ENCODE measurements at places on chromosomes 12 and 14. TPM values are rescaled to one million over a fixed set of nuclear protein-coding genes. Genes with fewer than 3 reads are reported as not detected.

GRCh38 chr12:51822956-51823355 lies 25.6 kb downstream of the FIGNL2 start:
- no peak for DNase-seq

The BATF gene
- total RNA-seq: not detected

The WSCD2 gene
- total RNA-seq: under 0.01 TPM

The GALC gene
- 19.9 TPM for total RNA-seq

DNA sequence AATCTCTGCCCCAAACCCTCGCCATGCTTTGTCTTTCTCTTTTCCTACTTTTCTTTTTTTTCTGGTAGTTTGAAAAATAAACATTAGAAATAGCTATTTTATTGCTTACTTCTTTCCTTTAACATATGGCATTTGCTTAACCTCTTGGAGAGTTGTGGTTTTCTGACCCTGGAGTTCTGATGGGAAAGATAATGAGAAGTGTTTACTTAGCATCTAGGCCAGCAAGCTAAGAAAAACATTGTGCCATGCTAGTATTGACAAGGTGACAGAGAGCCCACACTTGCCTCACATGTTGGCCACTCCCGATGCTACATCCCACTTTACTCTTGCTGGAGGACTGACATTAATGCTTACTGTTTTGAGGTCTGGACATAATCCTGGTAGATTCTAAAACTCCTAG lies 886.2 kb downstream of the DIO2 start:
- peak; percentile 18 for DNase-seq

The CTSG gene
- not detected for total RNA-seq

GRCh38 chr12:50234347-50234746 lies 49.0 kb downstream of the LIMA1 start:
- DNase-seq: no peak

Measured in fibroblast of villous mesenchyme (primary cell).